ENCODE measurements at places on chromosomes 7 and 10. TPM values are rescaled to one million over a fixed set of nuclear protein-coding genes. Genes with fewer than 3 reads are reported as not detected.

TMEM213 gene
- total RNA-seq = not detected

NPY gene
- not detected for total RNA-seq

SCART1 gene
- total RNA-seq = 0.24 TPM

PRSS2 gene
- not detected for total RNA-seq

OR6B1 gene
- total RNA-seq = not detected
